ENCODE measurements at places on chromosomes 7 and 10.

- no peak for DNase-seq
Measured at GRCh38 chr7:66060796-66061195, 14.8 kb upstream of the ASL start.

DNA sequence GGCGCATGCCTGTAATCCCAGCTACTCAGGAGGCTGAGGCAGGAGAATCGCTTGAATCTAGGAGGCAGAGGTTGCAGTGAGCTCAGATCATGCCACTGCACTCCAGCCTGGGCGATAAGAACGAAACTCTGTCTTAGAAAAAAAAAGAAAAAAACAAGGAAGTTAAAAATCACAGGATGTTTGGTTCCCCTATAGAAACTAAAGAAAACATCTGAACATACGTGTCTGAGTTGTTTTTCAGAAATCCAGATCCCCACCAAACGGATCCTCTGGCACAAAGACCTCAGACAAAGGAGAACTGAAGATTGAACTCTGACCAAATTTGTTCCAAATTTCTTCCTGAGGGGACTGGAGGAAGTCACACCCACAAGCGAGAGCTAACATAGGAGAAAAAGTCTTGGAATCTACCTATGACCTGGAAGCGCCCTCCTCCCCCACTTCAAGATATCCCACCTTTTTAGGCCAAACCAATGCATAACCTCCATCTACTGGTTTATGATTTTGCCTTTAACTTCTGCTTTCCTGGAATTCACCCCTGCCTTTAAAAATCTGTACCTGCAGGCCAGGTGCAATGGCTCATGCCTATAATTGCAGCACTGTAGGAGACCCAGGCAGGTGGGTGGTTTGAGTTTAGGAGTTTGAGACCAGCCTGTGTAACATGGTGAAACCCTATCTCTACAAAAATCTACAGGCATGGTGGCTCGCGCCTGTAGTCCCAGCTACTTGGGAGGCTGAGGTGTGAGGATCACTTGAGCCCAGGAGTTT is 19.7 kb upstream of the SIRT1 start:
- DNase-seq = no peak

DNA sequence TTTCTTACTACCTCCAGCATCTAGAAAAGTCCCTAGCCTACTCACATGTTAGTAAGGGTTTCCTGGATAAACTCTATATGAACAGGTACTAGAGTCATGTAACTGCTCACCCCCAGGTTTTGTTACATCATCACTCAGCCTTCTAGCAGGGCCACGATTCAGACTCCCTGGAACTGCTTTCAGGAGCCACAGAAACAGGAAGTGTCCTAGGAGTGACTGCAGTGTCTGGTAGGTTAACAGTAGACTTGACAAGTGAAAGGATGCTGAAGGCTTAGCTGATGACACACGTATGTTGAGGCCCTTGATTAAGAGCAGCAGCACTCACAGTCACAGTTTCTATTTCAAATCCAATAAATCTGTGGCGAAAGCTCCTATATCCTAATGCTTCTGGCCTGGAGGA is 101.2 kb downstream of the DNMBP start:
- DNase-seq = no peak

- no peak for DNase-seq
Measured at GRCh38 chr10:110853921-110854605, 17.7 kb upstream of the PDCD4 start.

- no peak for DNase-seq
Measured at GRCh38 chr7:106773228-106773627, 91.9 kb upstream of the PIK3CG start.

DNA sequence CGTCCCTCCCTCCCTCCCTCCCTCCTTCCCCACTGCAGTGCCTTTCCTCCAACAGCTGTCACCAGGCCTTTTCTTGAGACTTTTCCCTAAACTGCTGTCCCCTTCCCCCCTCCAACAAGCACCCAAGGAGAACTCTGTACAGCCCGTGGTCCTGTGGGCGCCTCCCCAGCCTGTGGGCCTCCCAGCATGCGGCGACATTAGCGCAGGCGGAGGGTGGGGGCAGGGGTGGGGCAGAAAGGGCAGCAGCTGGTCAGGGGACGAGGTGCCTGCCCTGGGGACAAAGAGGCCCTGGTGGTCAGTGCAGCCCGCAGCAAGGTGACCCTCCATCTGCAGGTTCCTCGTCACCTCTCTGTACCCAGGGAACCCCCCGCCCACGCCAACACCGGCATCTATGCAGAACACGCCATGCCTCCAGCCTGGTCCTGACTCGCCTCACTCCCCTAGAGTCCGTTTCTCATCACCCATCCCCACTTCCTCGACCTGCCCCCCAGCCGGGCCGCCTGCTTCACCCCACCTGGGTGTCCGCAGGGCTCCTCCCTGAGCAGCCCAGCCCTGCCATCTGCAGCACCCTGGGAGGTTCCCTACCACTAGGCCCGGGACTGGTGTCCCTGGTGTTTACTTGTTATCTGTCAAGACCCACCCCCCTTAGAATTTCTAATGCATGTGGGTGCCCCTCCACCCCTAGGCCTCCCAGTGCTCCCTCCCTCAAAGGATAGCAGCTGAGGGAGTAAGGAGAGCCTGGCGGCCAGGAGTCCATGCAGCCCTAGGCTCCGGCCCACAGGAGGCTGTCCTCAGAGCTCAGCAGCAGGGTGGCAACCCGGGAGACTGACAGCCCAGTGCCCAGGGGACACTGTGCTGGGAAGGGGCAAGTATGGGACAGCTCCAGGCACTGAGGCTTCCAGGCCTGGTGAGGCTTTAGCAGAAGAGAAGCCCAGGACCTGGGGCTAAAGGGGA is 147.8 kb downstream of the ARHGAP22 start:
- DNase-seq = peak; percentile 11

GRCh38 chr7:77765906-77766800 is 32.1 kb downstream of the TMEM60 start:
- DNase-seq = no peak

- DNase-seq = no peak
Measured at GRCh38 chr7:24834128-24834798, 77.0 kb upstream of the GSDME start.

DNA sequence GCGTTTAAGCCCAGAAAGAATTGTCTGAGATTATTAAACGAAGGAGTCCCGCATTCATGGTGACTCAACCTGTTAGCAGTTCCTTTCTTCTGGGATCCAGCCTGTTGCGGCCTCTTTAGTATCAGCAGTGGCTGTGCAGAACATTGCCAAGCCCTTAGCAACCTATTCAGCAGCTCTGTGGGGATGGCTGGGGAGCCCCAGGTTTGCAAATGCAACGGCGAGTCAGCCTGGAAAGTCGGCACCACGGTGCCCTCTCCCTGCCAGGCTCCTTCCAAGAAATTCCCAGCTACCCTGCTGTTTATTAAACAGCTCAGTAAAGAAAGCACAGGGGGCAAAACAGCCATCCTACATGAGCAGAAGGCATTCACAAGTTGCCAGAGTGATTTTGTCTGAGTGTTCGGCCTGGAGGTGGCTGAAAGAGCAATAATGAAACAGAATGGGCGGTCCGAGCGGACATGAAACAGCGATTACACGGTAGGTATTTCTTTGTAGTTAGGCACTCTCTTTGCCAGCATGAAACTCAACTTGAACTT is 198.3 kb downstream of the BAMBI start:
- no peak for DNase-seq

GRCh38 chr10:120514035-120514620 is 57.1 kb downstream of the PLPP4 start:
- peak; percentile 11 for DNase-seq

GRCh38 chr10:33189363-33189762 is 145.1 kb downstream of the NRP1 start:
- no peak for DNase-seq

DNA sequence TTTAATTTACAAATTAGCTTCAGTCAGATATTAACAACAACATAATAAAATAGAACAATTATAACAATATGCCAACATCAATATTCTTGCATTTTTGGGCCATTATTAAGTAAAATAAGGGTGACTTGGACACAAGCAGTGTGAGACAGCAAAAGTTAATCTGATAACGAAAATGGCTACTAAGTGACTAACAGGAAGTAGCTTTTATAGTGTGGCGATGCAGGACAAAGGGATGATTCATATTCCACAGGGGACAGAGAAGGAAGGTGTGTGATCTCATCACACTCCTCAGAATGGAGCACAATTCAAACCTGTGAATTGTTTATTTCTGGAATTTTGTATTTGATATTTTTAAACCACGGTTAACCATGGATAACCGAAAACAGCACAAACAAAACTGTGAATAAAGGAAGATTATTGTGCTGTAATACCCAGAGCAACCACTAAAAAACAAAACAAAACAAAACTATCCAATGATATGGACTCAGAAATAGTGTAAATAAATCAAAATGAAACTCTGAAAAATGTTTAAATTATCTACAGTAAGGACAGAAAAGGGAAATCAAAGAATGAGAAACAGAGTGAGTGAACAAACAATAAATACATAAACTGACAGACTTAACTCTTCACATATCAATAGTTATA is 66.9 kb upstream of the TFEC start:
- DNase-seq = no peak

DNA sequence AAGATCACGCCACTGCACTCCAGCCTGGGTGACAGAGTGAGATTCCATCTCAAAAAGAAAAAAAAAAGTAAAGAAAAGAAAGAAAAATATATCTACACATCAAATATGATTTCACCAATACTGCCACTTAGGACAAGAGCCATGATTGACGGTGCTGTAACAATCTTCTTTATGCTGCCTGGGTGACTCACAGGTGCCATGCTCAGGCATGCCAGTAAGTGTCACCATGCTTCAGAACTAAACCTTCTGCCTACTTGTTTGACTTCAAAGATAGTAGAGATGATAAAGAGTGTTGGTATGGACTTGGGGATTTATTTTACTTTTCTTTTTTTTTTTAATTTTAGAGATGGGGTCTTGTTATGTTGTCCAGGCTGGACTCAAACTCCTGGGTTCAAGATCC is 33.6 kb upstream of the DNMBP start:
- no peak for DNase-seq

- DNase-seq = no peak
Measured at GRCh38 chr7:157406971-157407370, 70.2 kb downstream of the DNAJB6 start.

GRCh38 chr7:16619979-16620408 is 25.6 kb downstream of the ANKMY2 start:
- no peak for DNase-seq

- no peak for DNase-seq
Measured at GRCh38 chr10:97596101-97597082, 6.9 kb downstream of the C10orf62 start.

DNA sequence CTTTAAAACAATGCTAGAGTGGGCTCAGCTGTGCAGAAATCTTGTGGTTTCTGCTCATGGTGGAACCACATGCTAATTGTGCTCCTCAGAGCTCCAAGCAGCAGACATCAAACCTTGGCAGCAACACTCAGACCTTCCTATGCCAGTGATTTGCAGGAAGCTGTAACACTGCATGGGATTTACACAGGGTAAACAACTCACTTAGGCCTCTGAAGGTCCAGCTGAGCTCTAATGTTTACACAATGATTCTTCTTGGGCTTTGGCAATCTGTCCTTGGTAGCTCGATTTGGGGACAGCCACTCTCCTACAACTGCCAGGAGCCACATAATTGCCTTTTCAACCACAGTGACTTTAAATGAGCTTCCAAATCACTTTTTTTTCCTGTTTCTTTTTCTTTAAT is 97.7 kb upstream of the PDLIM1 start:
- no peak for DNase-seq

DNA sequence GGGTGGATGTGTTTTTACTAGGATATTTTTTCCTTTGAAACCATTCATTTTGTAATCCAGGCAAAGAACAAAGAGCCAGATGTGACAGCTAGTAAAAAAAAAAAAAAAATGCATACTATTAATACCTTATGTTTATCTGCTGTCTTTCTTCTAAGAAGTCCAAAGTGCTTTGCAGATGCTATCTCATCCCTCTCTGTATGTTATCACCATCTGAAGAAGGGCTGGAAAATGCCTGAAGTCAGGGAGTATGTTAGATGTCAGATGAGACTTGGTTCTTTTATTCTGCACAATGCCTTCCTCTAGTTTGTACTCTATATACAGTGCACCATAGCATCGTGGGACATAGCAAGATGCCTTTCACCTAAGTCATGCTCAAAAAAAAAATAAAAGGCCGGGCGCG is 10.4 kb upstream of the CAMK1D start:
- DNase-seq = no peak

DNA sequence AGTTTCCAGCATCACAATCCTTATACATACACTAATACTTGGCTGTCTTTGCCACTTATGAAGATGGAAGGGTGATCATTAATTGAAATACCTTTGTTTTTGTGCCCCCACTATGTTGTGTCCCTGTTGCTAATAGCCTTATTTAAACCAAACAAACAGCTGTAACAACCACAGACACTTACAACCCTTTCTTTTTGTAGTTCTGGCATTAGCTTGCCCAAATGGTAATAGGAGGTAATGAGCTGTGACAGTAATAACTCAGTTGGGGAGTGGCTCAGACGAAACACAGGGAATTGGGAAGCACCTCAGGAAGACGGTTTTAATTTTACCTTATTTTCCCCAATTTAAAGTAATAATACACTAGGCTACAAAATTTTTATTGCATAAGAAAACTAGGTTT is 83.4 kb downstream of the MDFIC start:
- no peak for DNase-seq

GRCh38 chr10:114304571-114305421 is 65.7 kb downstream of the VWA2 start:
- DNase-seq = peak; percentile 67

GRCh38 chr10:8908013-8908412 is 853.5 kb downstream of the GATA3 start:
- no peak for DNase-seq

DNA sequence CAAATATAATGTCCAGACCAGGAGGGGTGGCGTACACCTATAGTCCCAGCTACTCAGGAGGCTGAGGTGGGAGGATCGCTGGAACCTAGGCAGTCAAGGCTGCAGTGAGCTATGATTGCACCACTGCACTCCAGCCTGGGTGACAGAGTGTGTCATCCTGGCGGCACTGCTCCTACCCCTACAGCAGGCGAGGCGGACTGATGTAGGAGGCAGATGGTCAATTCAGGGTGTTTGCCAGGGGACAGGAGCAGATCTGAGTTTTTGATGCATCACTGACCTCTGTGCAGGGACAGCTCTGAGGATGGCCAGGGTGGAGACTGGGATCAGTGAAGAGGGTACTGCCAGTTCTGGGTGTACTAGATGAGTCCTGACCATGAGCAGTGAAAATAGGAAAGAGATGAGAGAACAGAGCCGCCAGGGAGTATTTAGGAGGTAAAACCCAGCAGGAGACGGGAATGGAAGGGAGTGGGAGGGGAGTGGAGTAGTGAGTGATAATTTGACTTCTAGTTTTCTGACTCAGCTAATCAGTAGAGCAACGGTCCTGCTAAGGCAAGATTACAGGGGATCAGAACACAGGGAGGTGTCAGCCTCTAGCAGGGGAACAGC is 75.3 kb downstream of the HIP1 start:
- DNase-seq = no peak

DNA sequence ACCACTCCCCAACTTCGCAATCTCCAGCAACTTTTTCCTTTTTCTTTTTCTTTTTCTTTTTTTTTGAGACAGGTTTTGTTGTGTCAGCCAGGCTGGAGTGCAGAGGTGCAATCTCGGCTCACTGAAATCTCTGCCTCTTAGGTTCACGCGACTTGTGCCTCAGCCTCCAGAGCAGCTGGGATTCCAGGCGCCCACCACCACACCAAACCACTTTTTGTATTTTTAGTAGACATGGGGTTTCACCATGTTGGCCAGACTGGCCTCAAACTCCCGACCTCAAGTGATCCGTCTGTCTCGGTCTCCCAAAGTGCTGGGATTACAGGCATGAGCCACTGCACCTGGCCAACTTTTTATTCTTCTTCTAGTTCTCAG is 55.0 kb downstream of the KIAA1549 start:
- no peak for DNase-seq

All from activated naive CD8-positive, alpha-beta T cell treated with anti-CD3 and anti-CD28 coated beads, Interleukin-2, amount 50 U/mL, for 24 hours (primary cell).